Pancreas (tissue), 10 donors: ENCODE measurements at places on chromosomes 2 and 18. TPM values are rescaled to one million over a fixed set of nuclear protein-coding genes. Genes with fewer than 3 reads are reported as not detected.

The NPPC gene
- not detected for total RNA-seq

The IL36A gene
- total RNA-seq, result not detected

The CDH2 gene
- total RNA-seq, result 2.3 TPM

- no peak for DNase-seq
Observed at GRCh38 chr2:69087912-69088240, 74.9 kb downstream of the ANTXR1 start.

- no peak for DNase-seq
Observed at GRCh38 chr2:36671731-36672130, 24.8 kb upstream of the VIT start.

DNA sequence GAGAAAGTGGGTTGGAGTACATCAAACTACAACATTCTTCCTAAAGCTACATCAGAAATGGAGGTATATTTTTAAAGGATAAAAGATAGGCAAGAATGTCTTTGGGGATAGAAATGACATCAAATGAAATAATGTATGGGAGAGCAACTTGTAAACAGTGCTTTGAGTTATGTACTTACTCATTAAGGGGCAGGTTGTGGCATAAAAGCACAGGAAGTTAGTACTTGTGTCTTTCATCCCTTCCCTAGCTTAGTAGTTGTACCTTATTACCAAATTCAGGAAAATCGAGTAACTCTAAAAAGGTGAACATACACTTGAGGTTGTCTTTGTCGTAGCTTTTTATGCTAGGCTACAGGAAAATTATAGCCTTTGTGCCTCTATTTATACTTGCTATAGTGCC is 28.9 kb downstream of the PPP1CB start:
- no peak for DNase-seq

DNA sequence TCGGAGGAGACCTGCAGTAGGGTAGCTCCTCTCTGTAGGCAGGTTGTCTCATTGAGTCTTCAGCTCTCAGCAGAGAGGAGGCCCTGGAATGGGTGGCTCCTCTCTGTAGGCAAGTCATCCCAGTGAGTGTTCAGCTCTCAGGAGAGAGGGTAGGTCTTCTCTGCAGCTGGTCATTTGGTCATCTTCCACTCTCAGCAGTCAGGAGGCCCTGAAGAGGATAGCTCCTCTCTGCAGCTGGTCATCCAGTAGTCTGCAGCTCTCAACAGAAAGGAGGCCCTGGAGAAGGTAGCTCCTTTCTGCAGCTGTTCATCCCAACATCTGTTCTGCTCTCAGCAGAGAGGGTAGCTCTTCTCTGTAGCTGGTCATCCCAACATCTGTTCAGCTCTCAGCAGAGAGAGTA is 26.0 kb upstream of the RUFY4 start:
- DNase-seq, result no peak

DNA sequence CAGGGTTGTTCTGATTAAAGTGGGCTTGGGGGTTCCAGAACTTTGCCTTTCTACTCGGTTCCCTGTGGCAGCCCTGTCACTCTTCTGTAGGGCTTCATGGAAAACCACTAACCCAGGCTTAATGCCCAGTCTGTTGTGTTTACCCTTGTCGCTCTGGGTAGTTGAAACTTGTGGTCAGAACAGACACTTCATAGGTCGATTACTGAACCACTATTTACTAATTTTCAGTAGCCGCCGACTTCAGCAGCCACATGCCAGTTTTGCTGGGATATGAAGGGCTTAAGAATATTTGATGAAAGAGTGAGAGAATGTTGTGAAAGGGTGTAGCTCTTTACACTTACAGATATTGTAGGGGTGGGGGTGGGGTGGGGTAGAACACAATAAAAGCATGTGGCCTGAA is 362.3 kb downstream of the RND3 start:
- DNase-seq, result no peak

DNA sequence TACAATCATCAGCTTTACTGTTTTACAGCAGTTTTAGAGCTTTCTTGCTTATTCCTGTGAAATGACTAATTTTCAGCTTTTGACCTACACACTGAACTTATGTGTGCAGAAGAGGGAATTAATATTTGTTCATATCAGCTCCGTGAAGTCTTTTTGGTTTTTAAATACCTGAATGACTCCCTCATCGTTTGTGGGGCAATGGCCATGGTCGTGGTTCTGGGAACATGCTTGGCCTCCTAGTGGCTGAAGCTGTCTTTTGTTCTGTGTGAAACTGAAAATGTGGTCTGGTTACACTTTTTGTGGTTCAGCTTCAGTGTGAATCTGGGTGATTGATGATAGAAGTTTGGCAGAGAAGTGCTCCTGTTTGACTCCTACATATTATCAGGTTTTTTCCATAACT is 408.1 kb downstream of the THSD7B start:
- DNase-seq, result no peak

The KCNJ13 gene
- total RNA-seq, result not detected

The RESP18 gene
- not detected for total RNA-seq

The FRZB gene
- total RNA-seq, result 2.2 TPM

- DNase-seq, result no peak
Observed at GRCh38 chr2:165815299-165816141, 21.5 kb upstream of the GALNT3 start.
